Stimulated activated CD4-positive, alpha-beta T cell treated with anti-CD3 and anti-CD28 coated beads, TNF-alpha, amount 100 ng/mL, for 1 hour (primary cell): ENCODE measurements at places on chromosomes 12 and 14.

DNA sequence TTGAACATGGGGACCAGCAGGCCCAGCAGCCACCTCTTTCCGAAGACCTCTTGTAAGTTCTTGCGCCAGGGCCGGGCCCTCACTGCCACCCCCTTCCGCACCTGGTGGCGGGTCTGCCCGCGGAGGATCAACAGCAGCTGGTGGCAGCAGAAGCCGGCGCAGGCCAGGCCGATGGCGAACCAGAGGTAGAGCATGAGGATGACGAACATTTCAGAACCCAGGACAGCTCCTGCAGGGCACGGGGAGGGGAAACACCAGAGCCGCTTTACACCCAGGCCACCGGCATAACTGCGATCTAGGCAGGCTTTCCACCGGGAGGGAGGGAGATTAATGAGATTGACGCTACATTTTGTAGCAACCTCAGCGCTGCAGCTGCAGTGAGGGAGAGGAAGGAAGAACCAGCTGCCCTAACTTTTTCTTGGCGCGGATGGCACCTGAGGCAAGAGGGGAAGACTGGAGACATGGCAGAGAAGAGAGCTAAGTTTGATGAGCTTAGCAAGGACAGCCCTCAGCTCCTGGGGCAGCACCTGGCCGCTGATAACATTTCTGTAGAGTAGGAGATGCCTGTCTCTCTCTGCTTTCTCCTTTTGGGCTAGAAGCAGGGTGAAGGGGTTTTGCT, 7.8 kb downstream of the ZDHHC22 start:
- no peak for DNase-seq

GRCh38 chr14:48274826-48275225, 599.4 kb upstream of the MDGA2 start:
- DNase-seq, result no peak

DNA sequence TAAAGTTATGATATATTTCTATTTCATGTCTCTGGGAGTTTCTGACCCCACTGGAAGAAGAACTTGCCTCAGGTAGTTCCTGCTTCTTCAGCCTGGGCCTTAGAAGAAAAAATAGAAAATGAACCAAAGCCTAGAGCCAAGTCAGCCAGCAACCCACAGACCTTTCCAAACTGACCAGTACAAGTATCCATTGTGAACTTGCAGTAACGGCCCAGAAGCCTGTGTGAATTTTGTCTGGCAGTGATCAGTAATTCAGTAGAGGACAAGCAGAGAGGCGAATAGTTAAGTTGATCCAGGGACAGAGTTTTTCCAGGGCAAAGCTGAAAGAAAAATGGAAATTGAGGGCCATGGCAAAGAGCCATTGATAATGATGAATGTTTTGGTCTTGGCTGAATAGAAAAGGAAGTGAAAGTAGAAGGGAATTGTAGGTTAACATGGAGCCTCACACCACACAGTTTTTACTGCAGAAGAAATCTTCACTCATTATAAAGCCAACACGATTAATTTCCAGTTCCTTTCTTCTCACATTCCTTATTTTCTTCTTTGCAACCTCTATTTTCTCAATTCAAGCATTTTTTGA, 311.8 kb downstream of the BTG1 start:
- no peak for DNase-seq

DNA sequence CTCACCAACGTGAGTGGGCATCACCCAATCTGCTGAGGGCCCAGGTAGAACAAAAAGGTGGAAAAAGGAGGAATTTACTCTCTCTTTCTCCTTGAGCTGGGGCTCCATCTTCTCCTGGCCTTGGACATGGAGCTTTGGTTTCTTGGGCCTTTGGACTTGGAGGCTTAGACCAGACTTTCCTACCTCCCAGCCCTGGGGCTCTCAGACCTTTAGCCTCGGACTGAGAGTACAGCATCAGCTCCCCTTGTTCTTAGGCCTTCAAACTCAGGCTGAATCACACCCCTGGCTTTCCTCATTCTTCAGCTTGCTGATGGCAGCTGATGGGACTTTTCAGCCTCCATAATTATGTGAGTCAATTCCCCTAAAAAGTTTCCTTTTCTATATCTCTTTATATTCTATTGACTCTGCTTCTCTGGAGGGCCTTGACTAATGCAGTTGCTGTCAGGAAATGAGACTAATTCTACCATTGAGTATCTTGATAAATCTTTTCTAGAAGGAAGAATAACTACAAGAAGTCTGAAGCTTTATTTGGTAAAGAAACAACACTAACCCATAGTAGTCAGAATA, 15.9 kb upstream of the CLEC4E start:
- DNase-seq, result no peak
